ENCODE measurements at places on chromosomes 11 and 22. TPM values are rescaled to one million over a fixed set of nuclear protein-coding genes. Genes with fewer than 3 reads are reported as not detected.
A peak's percentile ranks its signal among the peaks of the same experiment; 100 is the strongest.

DNA sequence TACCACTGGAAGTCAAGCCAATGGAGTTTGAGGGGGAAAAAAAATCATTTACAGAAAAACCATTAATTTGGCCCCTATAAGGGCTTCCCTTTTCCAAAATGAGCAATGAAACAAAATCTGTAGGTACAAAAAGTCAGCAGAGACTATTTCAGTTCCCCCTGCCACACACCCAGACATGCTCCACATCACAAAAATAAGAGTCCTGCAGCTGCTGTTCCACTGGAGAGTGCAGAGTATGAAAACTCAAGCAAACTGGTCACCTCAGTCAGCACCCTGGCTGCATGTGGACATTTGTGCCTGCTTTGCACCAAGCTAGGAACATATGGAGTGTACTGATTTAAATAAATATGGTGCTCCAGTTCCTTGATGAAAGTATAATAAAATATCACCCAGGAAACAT is 15.1 kb downstream of the POU2AF1 start:
- H3K27me3 ChIP-seq, result no peaks in the 10 kb centered on the region
- no peak for DNase-seq
- no peak overlapping the region for H3K4me3 ChIP-seq
- H3K27ac ChIP-seq, result no peak overlapping the region
- peaks cover 48% of the 10 kb centered on the region for H3K4me1 ChIP-seq
- no peaks in the 10 kb centered on the region for H3K36me3 ChIP-seq

DNA sequence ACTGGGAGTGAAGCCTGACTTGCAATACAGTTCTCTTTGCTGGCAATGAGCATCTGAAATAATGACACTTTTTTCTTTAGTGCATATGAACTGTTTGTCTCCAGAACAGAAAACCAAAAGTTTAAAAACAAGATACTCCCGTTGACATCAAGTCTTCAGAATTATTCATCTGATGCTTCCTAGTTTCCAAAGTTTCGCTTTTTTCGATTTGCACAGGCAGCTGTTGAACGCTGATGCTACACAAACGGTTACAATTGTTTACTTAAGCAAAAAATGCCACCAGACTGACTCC is 612 bp upstream of the BIRC2 start:
- peak overlapping the region; percentile 68 for H3K27ac ChIP-seq
- no peaks in the 10 kb centered on the region for H3K27me3 ChIP-seq
- H3K36me3 ChIP-seq, result peaks cover 2% of the 10 kb centered on the region
- peaks cover 17% of the 10 kb centered on the region for H3K4me1 ChIP-seq
- H3K4me3 ChIP-seq, result peak overlapping the region; percentile 52
- no peak for DNase-seq

DNA sequence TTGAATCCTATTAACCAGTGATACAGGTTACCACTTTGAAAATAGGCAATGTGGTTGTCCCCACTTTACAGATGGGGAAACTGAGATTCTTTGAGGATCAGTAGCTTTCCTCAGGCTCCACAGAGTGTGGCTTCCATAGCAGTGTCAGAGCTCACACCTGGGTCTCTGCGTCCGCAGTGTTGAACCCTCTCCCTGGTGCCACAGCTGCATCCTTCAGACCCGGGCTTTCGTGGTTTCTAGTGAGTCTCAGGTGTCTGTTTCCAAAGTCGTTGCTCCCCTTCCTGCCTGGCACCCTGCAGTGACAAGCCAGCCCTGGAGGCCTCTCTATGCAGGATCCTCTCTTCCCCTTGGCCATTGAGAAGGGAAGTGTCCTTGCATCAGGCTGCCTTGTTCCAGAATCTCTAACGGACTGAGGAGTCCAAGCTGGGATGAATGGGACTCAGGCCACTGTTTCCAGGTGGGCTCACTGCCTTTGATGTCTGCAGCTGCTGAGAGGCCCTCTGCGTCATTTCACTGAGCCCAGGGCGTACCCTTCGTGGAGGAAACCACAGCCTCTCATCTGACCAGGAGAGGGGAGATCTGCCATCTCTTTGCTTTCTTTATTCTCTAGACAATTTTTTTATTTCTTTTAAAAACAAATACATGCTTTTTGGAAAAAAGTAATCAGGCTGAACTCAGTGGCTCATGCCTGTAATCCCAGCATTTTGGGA is 48.4 kb upstream of the MICAL2 start:
- peaks cover 22% of the 10 kb centered on the region for H3K4me1 ChIP-seq
- H3K36me3 ChIP-seq, result no peaks in the 10 kb centered on the region
- H3K4me3 ChIP-seq, result no peak overlapping the region
- H3K27ac ChIP-seq, result no peak overlapping the region
- no peaks in the 10 kb centered on the region for H3K27me3 ChIP-seq

DNA sequence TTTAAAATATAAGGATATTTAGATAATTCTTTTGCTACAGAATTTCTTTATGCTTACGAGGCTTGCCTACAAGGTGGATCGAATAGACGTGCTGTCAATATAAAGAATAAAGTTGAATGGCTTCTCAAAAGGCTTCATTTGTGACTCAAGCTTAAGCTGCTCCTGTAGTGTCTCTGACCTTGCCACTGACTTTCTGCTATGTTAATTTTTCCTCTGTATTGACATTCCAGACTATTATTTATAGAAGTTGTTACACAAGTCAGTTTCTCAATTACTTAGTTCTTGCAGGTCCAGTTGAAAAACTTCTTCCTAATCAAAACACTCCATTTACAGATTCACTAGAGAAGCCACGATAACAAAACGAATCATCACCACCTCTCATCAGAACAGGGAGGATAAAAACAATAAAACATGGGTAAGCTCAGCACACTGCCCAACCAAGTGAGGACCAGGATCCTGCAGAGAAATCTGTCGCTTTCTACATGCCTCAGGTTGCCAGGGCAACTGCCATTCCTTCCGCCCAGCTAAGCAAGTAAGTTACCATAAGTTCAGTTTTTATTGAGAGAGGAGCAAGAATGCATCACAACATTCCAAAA is 39.0 kb upstream of the CHKA start:
- no peak overlapping the region for H3K4me3 ChIP-seq
- no peaks in the 10 kb centered on the region for H3K27me3 ChIP-seq
- H3K27ac ChIP-seq, result no peak overlapping the region

The RTN4RL2 gene
- total RNA-seq, result 5.6 TPM

The MYO18B gene
- total RNA-seq, result 0.07 TPM

The CRYBA4 gene
- total RNA-seq, result not detected

Measured in Caco-2 (cell line).